ENCODE measurements at places on chromosomes 2 and 18.

GRCh38 chr2:12412898-12413305 is 303.8 kb upstream of the TRIB2 start:
- no peak for DNase-seq

DNA sequence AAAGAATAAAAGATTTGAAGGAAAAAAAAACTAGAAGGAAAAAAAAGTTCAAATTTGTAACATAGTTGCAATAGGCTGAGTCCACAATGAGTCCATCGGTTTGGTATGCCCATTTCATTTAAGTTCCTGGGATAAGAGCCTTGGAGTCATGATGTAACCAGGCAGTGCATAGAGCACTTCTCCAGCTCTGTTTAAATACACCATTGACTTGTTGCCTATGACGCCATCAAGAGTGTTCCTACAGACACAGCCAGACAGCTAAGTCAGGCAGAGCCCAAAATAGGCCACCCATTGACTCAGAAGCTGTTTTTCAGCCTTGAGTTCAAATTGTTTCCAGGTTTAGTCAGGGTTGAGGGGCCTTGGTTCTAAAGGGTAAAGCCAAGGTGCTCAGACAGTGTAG is 44.9 kb downstream of the SOCS6 start:
- DNase-seq = no peak

DNA sequence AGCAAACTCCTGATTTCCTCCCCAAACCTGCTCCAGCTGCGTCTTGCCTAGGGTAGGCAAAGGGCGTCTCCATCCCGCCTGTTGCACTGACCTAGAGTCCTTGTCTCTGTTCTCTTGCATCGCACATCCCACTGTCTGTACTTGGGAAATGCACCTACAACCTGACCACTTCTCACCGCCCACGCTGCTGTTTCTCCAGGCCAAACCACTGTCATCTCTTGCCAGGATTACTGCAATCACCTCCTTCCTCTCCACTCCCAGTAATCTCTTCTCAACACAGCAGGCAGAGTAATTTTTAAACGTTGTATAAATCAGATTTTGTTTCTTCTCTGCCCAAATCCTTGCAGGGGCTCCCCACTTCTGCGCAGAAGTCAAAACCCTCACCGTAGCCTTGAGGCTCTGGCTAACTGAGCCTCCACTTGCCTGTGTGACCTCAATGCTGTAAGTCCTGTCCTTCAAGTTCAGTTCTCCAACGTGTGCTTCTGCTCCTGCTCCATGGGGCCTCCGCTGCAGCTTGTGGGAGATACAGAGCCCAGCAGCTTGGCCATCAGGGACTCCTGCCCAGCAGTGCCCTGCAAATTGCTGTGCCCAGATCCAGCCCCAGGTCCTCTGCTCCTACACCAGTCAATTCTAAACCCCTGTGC is 27.7 kb upstream of the SEMA4C start:
- no peak for DNase-seq

GRCh38 chr2:166376873-166377272 is 1.1 kb upstream of the SCN9A start:
- DNase-seq = no peak

GRCh38 chr2:20141806-20142205 is 83.1 kb downstream of the SDC1 start:
- DNase-seq = no peak

- DNase-seq = no peak
Measured at GRCh38 chr18:33010149-33010548, 237.3 kb upstream of the KLHL14 start.

- no peak for DNase-seq
Measured at GRCh38 chr18:67954594-67954993, 438.1 kb upstream of the DSEL start.

DNA sequence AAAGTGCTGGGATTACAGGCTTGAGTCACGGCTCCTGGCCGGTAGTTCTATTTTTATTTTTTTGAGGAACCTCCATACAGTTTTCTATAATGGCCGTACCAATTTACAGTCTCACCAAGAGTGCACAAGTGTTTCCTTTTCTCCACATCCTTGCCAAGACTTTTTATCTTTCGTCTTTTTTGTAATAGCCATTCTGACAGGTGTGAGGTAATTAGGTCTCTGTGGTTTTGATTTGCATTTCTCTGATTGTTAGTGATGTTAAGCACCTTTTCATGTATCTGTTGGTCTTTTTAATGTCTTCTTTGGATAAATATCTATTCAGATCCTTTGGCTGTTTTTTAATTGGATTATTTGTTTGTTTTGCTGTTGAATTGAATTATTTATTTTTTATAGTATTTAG is 9.3 kb downstream of the ARMC9 start:
- no peak for DNase-seq

DNA sequence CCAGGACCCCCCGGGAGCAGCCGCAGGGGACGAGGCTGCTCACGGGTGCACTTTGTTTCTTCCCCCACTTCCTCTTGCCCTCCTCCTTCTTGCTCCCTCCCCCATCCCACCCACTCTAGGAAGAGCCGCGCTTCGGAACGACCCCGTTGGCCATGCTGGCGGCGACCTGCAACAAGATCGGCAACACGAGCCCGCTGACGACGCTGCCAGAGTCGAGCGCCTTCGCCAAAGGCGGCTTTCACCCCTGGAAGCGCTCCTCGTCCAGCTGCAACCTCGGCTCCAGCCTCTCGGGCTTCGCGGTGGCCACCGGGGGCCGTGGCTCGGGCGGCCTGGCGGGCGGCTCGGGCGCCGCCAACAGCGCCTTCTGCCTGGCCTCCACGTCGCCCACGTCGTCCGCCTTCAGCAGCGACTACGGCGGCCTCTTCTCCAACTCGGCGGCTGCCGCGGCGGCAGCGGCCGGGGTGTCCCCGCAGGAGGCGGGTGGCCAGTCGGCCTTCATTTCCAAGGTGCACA is 1.3 kb downstream of the SP9 start:
- peak; percentile 65 for DNase-seq

DNA sequence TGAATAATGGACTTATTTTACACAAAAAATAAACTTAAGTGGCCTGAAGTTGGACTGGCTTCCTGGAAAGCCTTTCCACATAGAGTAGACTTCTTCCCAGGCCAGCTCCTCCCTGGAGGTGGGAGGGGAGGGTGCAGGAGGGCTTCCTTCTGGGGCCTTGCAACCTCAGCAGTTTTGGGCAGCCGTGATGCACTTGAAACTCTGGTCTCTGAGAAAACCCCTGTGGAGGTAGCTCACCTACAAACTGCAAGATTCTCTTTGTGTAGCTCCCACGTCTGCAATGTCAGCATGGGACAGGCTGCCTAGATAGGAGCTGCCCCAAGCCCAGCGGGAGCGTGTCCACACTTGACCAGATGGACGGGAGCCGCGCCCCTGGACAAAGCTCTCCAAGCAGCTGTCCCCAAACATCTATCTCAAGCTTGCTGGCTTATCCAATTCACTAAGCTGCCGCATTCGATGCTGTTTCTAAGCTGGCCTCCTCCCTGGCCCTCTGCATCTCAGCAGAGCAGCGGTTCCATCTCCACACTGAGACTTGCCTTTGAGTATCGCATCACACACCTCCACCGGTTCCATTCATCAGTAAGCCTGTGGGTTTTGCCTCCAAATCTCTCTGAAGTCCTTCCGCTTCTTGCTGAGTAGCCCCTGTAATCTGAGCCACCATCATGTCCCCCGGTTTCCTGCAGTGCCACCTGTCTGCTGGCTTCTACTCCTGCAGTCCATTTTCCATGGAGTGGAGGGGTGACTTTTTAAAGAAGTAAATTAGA is 1.6 kb upstream of the LPIN1 start:
- DNase-seq = no peak

GRCh38 chr18:74500372-74500771 is 4.2 kb downstream of the CNDP2 start:
- no peak for DNase-seq

DNA sequence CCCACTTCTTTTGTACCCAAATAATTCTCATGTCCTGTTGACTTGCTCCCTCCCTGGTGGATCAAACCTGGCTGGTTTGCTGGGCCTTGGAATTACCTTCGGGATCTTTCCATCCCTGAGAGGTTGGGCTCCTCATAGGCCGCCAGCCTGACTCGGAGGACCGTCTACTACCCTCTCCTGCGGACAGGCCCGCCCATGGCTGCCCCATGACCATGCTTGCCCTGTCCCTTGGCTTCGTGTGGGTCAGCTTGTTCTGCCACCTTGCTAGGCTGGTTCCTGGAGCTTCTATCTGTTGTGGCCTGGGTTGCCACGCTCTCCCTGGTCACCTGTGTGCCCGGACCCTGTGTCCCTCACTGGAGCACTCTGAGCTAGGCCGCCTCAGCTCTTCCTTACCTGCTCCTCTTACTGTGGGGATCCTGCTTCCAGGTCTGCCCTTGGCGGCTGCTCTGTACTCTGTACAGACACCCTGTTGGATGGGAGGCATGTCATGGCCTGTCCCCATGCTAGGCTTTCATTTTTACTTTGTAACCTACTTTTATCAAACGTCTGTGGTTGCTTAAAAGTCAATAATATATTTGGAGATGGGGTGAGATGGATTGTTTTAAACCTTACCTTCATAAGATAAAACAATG is 29.7 kb upstream of the FHL2 start:
- no peak for DNase-seq

DNA sequence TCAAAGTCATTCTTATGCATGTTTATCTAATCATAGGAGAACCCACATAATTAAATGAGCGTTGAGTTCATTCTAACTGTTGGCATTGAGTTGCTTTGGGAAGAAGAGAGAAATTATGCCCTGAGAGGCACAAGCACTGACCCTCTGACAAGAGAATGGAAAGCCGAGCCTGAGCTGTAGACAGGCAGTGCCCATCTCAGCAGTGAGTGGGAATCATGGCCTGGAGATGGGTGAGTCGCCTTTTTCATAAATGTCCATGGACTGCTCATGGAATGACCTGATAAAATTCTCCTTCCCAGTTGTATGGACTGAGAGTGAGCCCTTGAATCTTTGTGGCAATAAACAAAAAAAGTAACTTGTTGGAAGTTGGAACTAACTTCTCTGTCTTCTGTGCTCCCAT is 21.4 kb upstream of the MYO3B start:
- no peak for DNase-seq

- no peak for DNase-seq
Measured at GRCh38 chr18:21865043-21865442, 124.5 kb downstream of the MIB1 start.

DNA sequence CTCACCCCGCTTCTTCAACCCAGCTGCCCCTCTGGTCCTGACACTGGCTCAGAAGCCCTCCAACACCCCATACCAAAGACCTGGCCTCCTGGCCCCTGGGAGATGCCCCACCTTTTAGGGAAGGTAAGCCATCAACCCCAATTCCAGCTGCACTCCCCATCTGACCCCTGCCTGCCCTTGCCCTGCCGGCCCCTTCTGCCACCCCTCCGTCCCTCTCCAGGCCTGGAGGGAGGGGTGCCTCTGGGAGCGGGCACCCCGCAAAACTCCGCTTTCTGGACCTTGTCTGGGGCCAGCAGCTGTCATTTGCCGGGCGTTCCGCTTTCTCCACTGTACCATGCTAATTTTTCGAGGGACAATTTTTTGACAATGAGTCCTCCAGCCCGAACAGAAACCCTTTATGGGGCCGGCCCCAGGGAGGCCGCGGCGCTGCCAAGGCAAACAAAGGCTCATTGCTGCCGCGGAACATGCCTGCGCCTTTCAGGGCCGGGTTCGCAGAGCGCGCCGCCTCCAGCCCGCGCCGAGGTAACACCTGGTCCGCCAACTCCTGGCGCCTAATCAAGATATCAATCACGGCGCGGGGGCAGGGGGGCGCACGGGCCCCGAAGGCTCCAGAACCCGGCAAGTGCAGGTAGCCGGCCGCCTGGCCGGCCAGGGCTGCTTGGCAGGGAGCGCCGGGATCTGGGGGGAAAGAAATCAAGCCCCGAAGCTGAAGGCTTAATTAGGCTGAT is 96.0 kb downstream of the INHBB start:
- DNase-seq = peak; percentile 60

Measured in nephron progenitor cell (in vitro differentiated cells).